ENCODE measurements at places on chromosomes 16 and 17.

DNA sequence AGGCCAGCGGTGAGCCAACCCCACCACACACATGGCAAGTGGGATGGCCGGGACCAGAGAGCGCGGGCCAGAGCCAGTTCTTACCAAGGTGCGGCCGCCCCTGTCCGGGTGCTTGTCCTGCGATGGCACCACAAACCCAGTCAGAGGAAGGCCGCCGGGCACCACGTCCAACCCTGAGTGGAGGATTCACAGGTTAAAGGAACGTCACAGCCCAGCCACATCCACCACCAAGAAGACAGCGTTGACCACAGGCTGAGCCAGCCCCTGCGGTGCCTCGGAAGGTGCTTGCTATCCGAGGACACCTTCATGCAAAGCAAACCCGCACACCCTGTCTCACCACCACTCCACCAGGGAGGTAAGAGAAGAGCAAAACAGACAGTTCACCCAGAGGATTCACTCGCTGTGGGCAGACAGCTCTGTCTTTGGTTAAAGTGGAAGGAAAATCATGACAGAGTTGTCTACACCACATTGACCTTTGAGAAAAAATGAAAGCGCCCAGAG, 15.8 kb downstream of the SLX4 start:
- DNase-seq, result no peak

GRCh38 chr17:41801374-41802271, 10.1 kb downstream of the P3H4 start:
- no peak for DNase-seq

DNA sequence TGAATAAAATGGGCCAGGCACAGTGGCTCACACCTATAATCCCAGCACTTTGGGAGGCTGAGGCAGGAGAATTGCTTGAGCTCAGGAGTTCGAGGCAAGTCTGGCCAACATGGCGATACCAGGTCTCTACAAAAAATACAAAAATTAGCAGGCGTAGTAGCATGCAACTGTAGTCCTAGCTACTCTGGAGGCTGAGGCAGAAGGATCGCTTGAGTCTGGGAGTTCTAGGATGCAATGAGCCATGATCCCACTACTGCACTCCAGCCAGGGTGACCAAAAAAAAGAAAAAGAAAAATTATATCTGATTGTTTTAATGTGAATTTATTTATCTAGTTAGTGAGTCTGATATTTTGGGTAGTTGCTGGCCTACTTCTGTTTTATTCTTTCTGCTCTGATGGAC, 7.0 kb downstream of the IL34 start:
- no peak for DNase-seq

DNA sequence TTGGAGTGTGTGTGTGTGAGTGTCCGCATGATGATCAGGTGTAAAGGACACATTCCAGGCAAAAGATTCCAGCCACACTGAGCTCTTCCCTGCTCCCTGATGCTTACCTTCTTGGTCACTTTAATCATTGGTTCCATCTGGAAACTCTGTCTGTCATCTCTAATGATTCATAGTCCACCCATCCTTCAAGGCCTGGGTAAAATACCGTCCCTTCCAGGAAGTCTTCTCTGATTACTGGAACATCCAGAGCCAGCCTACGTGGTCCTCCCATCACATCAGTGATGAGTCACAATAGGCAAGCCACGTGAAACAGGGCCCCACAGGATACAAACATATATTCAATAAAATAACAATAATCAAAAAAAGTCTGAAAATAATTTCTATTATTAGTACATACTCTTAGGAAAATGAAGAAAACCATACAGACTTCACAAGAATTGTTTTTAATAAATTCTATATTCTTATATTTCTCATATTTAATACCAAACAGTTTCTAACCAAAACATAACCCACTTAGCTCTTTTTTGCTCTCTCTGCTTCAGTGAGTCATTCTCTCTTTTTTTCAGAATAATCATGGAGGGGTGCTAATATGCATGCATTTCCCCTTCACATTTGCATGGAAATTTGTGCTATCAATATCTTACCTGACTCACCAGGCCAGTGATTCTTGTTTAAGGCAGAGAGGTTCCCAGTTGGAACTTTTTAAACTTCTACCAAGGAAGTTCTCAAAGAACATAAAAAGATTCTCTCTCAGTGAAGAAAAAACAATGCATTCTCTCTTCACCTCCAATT, 263.2 kb downstream of the TOX3 start:
- no peak for DNase-seq

- no peak for DNase-seq
Observed at GRCh38 chr16:86455116-86455515, 55.2 kb upstream of the FOXF1 start.

DNA sequence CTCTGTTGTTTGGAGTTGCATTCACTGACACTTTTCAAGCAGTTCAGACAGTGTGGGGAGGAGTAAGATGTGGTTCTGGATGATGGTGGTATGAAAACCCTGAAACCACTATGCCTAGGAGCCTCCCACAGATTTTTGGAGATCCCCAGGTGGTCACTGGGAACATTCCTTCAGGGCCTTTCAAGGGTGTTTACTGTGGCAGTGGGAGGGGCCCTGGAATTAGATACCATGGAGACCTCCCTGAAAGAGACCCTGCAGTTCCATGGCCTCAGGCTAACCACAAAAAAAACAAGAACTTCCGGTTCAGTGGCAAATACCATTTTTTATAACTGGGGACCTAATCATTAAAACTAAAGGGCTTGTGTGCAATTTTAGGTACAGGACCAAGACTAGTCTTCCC, 79.9 kb downstream of the TMEM100 start:
- no peak for DNase-seq

- DNase-seq, result no peak
Observed at GRCh38 chr17:177155-177554, 4.3 kb downstream of the DOC2B start.

GRCh38 chr17:29140631-29141513, 39.3 kb downstream of the MYO18A start:
- no peak for DNase-seq

- DNase-seq, result no peak
Observed at GRCh38 chr17:1975573-1975972, 49.6 kb downstream of the RTN4RL1 start.

GRCh38 chr16:47480410-47480809, 19.3 kb downstream of the PHKB start:
- DNase-seq, result no peak

GRCh38 chr16:53755026-53755910, 51.3 kb downstream of the FTO start:
- no peak for DNase-seq

DNA sequence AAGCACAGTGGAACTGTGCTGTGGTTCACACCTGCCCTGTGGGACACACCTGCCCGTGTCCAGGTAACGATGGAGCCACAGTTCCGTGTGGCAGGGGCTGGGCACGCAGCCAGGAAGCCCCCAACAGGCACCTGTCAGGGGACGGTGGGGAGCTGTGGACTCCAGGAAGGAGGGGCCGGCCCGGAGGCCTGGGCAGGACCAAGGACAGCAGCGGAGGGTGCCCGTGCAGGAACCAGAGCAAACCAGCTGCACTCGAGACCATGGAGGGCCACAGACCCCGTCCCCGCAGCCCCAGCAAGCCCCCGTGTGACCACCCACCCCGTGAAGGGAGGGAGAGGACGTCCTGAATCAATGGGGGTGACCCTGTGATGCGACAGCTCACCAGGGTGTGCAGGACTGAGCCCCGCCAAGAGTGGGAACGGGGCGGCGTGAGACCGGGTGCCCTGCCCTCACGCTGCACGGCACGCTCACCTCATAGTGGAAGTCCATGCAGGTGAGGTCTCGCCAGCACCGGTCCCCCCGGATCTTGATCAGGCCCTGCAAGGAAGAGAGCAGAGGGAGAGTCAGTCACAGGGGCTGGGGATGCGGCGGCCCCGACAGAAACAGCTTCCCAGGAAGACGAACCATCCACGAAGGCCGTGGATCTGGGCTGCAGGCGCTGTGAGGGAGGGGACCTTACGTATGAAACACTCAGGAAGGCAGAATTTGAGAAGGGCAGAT, 78.1 kb downstream of the LMF1 start:
- DNase-seq, result no peak

GRCh38 chr17:9115214-9116191, 94.2 kb downstream of the NTN1 start:
- peak; percentile 33 for DNase-seq

DNA sequence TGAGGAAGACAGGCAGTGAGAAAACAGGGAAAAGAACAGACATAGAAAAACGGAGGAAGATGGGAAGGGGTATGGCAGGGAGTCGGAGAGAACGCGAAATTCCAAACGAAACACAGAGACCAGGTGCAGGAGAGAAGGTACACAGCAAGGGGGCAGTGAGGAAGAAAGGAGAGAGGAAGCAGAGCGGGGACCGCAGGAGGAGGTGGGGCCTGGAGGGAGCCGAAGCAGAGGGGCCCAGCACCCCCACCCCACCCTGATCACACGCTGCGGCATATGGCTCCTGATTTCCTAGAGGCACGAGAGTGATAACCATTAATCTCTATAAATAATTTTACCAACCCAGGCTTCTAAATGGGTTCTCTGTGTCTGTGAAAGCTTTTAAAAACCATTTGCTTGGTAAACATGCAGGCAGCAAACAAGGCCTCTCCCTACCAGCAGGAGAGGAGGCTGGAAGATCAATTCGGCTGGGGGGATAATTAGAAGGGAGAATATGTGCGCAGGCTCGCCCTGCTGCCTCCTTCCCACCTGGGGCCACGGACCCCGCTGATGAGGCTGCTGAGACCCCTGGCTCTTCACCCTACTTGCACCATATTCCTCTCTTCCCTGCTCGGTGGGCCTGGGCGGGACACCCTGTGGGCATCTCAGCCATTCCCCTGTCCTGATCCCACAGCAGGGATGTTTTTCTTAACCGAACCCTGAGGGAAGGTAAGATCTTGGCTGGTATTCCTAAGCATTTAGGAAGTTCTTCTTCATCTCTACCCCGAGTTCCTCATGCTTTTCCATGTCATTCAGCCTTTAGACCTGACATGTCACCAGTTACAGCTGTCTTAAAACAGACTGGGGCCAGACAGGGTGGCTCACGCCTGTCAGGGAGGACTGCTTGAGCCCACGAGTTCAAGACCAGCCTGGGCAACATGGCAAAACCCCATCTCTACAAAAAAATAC, 86.7 kb downstream of the TMEM132E start:
- no peak for DNase-seq

- DNase-seq, result no peak
Observed at GRCh38 chr16:2223942-2224486, 623 bp downstream of the E4F1 start.

- DNase-seq, result no peak
Observed at GRCh38 chr17:75827308-75828075, 16.7 kb downstream of the UNC13D start.

- no peak for DNase-seq
Observed at GRCh38 chr17:34556384-34556783, 23.0 kb upstream of the TMEM132E start.

DNA sequence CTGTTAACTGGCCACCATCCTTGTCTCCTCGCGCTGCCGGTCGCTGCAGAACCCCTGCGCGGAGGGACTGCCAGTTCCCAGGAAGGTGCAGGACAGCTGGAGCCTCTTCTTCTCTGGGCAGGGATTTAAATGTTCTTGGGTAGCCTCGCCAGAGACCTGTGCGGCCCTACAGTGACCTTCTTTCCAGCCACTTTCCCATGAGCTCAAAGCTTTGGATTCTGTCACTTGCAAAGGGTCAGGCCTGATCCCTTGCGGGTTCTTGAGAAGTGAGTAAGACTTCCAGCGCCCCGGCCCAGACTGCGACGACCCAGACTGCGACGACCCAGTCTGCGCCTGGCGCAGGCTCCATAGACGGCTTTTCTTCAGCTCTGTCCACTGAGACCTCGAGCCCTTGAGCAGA, 1.4 kb upstream of the SLFN5 start:
- DNase-seq, result no peak

DNA sequence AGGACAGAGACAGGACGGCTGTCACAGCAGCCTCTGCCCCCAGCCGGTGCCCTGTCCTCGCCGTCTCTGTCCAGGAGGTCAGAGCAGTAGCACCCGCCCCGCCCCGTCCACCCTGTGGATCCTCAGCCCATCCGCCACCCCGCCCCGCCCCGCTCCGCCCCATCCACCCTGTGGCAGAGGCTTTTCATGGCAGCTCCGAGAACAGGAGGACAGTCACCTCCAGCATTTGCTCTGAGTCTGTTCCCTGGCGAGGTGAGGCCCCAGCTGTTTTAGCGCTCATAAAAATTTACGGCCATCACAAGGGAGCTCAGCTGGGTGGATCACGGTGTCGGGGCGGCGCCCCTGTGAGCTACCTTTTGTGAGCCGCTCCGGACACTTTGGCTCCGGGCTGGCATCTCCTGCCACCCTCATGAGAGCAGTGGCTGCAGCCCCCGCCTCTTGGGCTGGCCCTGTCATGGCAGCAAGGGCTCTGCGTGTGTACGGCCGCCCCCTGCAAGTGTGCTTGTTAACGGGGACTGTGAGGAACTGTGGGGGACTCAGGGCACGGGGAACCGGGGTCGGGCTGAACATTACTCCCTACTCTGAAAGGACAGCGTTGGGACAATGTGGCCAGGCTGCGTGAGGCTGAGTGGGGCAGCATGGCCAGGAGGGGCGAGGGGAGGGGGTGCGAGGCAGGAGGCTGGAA, 32.3 kb upstream of the GNG13 start:
- DNase-seq, result no peak

- DNase-seq, result no peak
Observed at GRCh38 chr16:48158296-48158695, 2.5 kb upstream of the ABCC12 start.

- no peak for DNase-seq
Observed at GRCh38 chr16:90031186-90031930, 12.1 kb upstream of the DBNDD1 start.

GRCh38 chr17:8056976-8057625, 18.2 kb downstream of the ALOX15B start:
- no peak for DNase-seq

DNA sequence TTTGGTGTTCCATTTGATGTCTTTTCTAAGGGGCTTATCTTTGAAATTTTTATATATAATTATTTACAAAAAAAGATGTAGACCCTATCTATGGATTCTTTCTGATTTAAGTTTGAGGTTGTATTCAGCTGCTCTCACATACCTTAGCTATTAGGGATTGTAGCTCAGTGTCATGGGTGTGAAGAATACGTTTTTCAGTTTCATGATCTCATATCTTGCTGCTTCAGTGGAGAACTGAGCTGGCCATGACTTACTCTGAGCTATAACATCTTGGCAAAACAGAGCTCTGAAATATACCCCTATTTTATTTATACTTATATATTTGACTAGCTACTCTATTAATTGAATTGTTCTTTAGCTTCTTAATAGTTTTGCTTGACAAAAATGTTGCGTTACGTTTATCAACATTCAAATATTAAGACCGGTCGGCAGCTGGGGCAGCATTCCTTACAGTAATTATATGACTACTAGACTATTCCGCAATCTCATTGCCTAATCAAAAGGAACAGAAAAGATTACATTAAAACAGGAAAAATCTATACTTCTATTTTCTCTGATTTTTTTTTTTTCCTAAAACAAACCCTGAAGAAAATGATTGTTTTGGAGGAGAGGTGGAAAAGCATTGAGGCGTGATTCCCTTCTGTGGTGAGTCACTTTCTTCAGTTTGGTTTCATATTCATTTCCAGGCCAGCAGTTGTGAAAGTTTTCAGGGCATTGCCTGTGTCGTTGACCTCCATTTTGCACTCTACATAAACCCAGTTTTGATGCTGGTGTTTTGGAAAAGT, 24.1 kb upstream of the KRT24 start:
- peak; percentile 9 for DNase-seq

GRCh38 chr16:4053301-4053845, 62.9 kb downstream of the ADCY9 start:
- no peak for DNase-seq

Measured in left renal pelvis (tissue), 4 donors.